ENCODE measurements at places on chromosomes 12 and 14.
A peak's percentile ranks its signal among the peaks of the same experiment; 100 is the strongest.

GRCh38 chr12:124919521-124920352, 5.3 kb upstream of the UBC start:
- peak; percentile 77 for DNase-seq

DNA sequence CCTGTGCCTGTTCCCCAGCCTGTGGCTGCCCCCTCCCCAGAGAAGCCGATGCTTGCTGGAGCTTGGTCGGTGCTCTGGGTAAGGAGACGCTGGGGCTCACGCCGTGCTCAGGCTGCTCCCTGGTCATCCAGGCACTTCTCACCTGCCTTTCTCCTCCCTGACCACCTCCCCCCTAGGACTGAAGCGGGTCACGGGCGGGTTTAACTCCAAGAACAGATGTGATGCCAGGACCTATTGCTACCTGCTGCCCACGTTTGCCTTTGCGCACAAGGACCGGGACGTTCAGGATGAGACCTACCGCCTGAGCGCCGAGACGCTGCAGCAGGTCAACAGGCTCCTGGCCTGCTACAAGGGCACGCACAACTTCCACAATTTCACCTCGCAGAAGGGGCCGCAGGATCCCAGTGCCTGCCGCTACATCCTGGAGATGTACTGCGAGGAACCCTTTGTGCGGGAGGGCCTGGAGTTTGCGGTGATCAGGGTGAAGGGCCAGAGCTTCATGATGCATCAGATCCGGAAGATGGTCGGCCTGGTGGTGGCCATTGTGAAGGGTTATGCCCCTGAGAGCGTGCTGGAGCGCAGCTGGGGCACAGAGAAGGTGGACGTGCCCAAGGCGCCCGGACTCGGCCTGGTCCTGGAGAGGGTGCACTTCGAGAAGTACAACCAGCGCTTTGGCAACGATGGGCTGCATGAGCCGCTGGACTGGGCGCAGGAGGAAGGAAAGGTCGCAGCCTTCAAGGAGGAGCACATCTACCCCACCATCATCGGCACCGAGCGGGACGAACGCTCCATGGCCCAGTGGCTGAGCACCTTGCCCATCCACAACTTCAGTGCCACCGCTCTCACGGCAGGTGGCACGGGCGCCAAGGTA, 8.4 kb upstream of the EP400 start:
- no peak for DNase-seq

DNA sequence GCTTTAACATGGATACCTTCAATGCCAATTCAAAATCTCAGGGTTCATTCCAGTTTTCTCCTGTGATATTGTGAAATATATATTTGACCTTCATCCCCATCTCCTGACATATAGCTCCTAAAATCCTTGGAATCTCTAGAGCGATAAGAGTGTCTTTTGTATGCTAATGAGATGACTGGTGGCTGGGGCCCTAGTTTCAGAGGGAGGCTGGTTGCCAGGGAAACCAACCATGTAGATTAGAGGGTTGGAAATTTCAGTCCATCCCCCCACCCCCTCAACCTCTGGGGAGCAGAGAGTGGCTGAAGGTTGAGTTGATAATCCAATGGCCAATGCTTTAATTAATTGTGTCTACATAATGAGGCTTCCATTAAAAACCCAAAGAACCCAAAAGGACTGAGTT, 59.4 kb downstream of the SDR9C7 start:
- DNase-seq = no peak

GRCh38 chr14:92968291-92969020, 45.5 kb downstream of the CHGA start:
- no peak for DNase-seq

DNA sequence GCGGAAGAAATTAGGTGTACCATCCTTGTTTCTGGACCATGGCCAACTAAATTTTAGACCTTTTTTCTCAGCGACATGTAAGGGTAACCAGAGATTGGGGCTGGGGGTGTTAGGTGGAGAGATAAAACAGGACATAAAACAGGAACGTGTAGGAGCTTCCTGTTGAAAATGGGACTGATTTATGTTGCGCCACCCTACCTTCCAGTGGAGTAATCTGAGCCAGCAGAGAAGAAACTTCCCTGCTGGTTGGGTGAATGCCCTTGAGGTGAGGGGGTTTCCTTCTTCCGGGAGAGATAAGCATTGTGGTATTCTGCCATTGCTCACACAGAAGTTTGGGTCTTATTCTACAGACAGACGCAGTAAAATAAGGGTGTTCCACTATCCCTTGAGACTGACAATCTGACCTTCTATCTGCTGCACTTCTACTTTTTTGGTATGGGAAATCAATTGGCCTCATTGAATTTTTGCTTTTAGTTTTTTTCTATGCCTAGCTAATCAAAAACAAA, 417.6 kb downstream of the PCNX1 start:
- peak; percentile 67 for DNase-seq

GRCh38 chr14:103318750-103319419, 15.2 kb upstream of the EIF5 start:
- no peak for DNase-seq

GRCh38 chr12:25056011-25056410, 107.1 kb upstream of the BCAT1 start:
- DNase-seq = no peak

DNA sequence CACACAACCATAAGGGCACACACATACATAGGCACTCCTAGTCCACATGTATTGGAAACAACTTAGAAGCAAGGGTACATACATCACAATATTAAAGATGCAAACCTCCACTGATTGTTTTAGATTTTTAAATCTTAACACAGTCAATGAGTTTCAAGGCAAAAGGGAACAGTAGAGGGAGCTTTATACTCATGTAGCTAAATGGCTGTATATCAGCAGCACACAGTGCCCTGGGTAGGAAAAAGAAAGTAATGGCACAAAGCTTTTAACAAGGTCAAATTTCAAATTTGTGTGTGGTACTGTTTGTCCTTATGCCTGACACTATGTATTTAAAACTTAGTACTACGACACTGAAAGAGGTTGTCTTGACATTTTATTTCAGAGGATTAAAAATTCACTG, 262.0 kb downstream of the MED13L start:
- peak; percentile 13 for DNase-seq

GRCh38 chr14:90387206-90387760, 9.5 kb upstream of the CALM1 start:
- no peak for DNase-seq

DNA sequence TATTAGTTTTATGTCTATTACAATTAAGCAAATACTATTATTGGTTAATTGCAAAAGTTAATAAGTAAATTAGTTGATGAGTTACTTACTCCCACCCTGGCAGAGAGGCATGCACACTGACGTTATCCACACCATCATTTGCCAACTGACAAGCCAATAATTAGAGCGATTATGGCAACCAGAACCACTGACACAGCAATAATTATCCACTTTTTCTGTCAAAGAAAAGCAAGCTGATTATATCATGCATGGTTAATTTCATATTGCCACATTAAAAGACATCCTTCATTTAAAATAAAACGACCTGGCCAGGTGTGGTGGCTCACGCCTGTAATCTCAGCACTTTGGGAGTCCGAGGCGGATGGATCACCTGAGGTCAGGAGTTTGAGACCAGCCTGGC, 43.1 kb downstream of the STX2 start:
- DNase-seq = no peak

- no peak for DNase-seq
Measured at GRCh38 chr12:51118706-51119105, 35.3 kb upstream of the CSRNP2 start.

DNA sequence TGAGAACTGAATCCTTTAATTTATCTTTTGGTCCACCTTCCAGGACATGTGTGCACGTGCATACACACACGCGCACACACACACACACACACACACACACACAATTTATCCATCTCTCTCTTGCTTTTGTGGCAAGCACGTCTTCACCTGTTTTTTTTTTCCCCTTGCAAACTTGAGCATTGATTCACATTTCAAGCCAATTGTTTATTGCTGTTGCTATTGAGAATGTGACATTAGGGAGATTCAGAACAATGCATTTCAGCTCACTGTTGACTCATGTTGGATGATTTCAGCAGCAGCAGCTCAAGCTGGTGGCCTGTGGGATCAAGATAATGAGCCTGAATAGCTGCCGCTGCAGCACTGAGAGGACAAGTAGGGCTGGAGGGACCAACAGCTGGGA, 128.9 kb downstream of the SNAPC1 start:
- DNase-seq = no peak

- no peak for DNase-seq
Measured at GRCh38 chr14:59247801-59248584, 59.5 kb downstream of the DAAM1 start.

GRCh38 chr12:130952171-130952954, 1.3 kb upstream of the ADGRD1 start:
- DNase-seq = no peak

DNA sequence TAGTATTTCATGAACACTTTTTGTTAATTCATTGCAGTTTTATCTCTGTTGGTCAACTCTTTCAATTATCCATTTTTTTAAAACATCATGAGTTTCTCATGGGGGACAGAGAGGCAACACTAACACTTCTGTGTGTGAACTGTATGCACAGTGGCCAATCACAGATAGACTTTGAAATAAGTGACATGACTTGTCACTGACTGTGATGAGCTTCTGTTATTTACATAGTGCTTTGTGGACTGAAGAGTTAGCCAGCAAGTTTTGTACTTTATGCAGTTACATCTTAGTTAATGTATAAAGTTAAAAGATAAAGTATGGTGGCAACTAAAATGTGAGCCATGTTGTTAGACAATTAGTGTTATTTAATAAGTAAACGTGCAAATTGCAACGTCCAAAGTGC, 16.1 kb downstream of the FERMT2 start:
- no peak for DNase-seq

DNA sequence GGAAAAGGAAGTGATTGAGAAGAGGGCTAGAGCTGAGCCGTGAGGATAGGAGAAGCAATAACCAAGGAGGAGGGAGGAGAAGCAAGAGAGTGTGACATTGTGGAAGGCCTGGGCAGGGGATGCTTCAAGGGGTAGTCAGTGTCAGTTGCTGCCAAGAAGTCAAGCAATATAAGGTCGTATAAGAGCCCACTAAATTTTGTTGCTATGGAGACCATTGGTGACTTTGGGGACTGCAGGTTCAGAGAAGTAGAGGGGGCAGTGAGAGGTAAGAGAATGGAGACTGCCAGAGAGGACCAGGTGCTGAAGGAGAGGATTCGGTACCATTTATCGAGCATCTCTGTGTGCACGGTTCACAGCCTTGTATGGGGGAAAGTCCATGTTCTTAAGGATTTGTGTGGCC, 3.1 kb upstream of the ATXN3 start:
- DNase-seq = no peak

DNA sequence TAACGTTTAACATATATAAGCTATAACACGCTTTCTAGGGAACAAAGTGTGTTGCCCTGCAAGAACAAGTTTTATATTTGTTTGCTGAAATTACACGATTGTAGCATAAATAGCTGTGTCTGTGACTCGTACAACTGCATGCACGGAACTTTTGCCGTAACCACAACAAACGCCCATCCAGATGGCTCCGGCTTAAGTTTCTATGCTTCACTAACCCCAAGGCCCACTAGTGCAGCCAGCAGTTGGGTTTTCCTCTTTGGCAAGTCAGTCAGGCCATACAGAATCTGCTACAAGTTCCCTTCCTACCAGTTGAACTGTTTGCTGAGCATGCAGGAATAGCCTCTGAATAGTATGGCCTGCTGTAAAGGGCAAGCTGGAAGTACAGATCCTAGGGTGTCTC, 12.1 kb downstream of the CSRP2 start:
- no peak for DNase-seq

- DNase-seq = no peak
Measured at GRCh38 chr14:102690509-102691286, 86.6 kb upstream of the TRAF3 start.

- DNase-seq = no peak
Measured at GRCh38 chr12:2683283-2684025, 111.3 kb upstream of the FKBP4 start.

GRCh38 chr12:1797011-1797901, 23.1 kb upstream of the LRTM2 start:
- peak; percentile 59 for DNase-seq

DNA sequence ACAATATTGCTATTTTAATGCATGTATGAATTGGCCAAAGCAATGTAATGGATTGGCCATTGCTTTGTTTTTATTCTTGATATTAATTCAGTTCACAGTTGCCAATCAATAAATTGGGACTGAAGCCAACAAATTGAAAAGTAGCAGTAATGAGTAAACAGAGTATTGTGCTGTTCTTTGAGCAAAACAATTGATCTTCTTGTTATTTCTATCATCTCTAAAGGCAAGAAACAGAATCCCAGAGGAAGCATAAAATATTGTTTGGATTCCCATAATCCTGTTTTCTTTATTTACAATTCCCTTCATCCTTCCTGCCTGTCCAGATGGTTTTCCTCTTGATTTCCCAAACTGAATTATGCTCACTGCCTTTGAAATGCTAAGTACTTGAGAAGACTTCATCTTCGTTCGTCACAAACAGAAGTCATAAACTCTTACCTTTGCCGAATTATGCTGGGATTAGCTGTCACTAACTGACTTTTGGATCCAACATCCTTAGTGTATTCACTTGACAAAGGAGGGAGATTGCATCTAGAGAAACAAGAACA, 85.9 kb downstream of the ST8SIA1 start:
- no peak for DNase-seq

DNA sequence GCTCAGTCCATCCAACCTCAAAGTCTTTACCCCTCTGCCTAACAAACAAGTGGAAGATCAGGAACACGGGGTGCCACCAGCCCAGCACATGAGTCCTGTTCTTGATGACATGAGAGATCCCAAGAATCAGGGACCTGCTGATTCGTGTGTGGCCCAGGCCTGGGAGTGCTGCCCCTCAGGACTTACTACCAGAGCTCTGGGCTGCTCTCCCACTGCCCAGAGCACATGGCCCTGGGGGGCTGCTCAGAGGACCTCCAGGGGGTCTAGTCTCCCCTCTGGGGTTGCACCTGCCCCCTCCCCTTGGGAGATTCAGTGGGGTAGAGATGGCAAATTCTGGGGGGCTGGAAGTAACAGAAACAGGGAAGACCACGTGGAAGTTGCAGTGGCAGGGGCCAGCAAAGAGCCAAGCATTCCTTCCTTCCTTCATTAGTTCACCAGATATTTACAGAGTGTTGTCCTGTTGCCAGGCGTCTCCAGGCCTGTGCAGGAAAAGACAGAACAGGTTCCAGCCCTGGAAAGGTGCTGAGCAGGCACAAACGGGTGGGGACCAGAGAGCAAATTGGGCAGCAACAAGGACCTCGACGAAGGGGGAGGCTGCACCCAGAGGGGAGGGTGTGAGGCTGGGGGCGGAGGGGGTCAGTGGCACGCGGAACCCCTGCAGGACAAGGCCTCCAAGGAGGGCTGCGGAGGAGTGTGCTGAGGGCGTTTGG, 45.1 kb upstream of the MEG3 start:
- no peak for DNase-seq

- DNase-seq = no peak
Measured at GRCh38 chr12:74794522-74794921, 256.9 kb downstream of the ATXN7L3B start.

- DNase-seq = no peak
Measured at GRCh38 chr14:43949400-43949799, 557.7 kb downstream of the FSCB start.

GRCh38 chr12:43370263-43370662, 181.7 kb downstream of the ADAMTS20 start:
- DNase-seq = no peak

DNA sequence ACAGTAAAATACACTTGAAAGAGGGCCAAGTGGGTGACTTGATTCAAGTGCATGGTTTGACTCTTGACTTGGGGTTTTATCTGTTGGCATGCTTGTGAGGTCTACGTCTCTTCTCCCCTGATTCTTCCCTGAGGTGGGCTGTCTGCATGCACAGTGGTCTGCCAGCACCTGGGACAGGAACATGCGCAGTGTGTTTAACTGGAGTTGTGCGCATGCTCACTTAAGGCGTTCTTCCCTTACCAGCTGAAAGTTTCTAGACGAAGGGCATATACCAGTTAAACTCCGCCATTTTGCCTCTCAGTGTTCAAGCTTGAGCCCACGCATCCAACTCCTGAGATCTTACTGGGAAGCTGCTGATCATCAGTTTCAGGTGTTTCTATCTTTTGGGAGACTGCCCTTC, 38.5 kb downstream of the GLRX5 start:
- DNase-seq = no peak

Measured in CD4-positive, alpha-beta T cell treated with Interleukin-21 for 1 hour (primary cell).